NCI-H510A treated with DMSO at 0.1 percent for 48 hours (cell line): ENCODE measurements at places on chromosomes 4 and X.

DNA sequence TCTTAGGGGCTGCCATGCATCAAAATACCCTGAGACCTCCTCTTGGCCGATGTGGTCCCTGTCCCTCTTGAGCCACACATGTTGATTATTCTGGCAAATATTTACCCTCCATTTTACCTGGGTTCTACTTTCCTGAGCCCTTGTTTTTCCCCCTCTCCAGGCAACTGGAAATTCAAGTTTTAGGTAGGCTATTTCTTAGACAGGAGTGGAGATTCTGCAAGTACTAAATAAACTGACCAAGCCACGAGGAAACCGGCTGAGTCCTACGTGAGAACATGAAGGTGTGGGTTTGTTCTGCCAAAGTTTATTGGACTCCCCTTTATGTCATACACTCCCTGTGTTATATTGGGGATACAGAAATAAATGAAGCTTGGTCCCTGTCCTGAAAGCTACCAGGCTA, 88.1 kb downstream of the RTL5 start:
- peak; percentile 1 for DNase-seq

DNA sequence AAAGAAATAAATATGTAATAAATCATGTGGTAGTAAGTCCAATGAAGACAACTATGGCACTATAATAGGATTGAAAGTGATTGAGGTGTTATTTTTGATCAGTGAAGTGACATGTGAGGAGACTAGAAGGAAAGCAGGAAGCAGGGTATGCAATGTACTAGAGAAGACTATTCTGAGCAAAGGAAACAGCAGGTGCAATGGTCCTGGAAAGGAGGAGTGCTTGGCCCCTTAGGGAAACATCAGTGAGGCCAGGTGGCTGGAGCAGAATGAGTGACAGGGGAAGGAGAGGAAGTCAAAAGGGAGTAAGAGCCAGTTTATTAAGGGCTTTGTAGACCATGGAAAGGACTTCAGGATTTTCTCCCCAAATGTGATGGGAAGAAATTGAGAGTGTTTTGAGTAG, 207.6 kb upstream of the HCCS start:
- DNase-seq: peak; percentile 6

DNA sequence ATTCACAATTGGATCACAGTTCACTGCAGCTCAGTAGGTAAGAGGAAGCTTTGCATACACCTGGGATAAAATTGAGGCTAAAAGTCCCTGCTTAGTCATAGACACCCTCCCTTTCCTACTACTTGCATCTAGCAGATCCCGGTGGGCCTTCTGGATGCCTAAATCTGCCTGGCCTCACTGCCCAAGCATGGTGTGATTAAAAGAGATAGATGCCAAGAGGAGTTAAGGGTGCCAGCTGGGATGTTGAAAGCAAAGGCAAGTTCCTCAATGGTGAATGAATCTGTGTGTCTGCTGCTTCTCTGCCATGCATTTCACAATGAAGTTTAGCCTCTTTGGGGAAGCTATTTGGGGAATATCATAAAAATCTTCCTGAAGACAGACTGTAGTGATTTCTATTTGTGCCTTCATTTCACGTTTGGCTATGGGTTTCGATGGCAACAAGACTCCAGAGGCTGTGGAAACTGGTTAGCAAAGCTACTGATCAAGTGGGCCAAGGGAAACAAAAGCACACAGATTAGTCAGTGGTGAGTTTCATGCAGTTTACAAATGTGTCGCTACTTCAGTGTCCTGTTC, 534.0 kb downstream of the ANKRD50 start:
- no peak for DNase-seq

DNA sequence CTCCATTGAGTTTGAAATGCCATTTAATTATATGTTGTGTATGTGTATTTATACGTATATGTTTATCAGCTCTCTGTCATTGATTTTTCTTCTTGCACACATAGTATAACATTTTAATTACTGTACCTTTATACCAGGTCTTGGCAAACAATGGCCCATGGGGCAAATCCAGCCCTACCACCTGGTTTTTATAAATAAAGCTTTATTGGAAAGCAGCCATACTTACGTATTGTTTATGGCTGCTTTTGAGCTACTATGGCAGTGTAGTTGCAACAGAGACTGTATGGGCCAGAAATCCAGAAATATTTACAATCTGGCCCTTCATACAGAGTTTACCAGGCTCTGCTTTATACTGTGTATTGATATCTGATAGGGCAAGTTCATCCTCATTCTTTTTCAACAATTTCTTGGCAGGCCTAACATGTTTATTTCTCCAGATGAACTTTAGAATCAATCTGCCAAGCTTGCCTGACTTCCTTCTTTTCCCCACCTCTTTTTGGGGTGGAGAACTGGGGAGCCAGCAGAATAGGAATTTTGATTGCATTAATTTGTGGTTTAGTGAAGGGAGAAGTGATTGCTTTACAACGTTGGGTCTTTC, 15.8 kb downstream of the DCUN1D4 start:
- no peak for DNase-seq

- no peak for DNase-seq
These were observed 124.0 kb downstream of the KIT start for GRCh38 chr4:54781756-54782155.

DNA sequence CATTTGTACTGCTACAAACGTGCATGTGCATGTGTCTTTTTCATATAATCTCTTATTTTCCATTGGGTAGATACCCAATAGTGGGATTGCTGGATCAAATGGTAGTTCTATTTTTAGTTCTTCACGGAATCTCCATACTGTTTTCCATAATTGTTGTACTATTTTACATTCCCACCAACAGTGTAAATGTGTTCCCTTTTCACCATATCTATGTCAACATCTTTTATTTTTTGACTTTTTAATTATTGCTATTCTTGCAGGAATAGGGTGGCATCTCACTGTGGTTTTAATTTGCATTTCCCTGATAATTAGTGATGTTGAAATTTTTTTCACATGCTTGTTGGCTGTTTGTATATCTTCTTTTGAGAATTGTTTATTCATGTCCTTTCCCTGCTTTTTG, 59.3 kb upstream of the PACRGL start:
- no peak for DNase-seq

DNA sequence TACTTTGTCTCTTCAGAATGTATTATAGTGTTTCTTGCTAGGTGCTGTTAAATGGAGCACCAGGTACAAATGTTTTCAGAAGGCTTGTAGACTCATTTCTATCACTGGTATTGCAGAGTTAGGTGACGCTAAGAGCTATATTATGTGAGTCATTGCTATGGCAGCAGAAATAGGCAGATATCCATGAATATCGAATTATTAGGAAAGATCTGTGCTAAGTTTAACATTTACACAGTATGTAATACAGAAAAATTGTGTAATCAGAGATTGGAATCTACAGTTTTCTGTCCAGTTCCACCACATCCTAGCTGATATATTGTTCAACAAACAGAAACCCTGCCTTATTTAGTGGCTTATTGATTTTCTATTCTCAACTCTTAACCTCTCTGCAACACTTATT, 1025.5 kb downstream of the STIM2 start:
- no peak for DNase-seq

DNA sequence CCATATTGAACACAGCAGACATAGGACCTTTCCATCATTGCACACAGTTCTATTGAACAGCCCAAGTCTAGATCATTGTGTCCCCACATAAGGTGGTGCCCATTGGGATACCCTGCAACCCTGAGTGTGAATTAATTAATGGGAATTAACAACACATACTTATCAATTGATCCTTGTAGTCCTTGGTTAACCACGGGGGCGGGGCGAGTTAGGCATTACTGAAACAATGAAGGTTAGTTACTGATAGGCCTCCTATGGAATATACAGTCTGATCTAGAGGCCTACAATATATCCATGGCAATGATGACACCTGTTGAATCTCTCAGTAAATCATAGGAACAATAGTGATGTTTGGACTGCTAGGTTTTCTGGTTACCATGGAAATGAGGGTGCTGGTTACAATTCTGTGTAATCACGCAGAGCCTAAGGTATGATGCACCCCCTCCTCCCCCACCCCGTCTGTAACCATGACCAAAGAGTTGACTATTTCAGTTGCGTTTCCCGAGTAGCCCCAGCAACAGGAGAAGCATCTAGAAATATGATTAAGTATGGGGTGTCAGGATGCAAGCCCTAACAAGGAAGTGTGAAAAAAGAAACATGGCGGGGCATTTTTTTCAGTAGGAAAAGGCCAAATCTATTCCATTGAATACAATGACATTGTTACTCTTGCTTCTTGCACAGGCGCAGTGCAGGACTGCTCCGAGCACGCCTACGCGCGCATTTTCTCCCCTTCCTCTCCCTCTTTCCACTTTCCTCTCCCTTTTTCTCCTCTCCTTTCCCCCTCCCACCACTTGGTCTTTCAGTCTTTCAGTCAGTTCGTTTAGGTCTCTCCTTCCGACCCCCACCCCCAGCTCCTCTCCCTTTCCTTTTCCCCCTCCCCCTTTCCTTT, 677 bp upstream of the NONO start:
- peak; percentile 32 for DNase-seq

- peak; percentile 63 for DNase-seq
These were observed 16.2 kb downstream of the ZFYVE28 start for GRCh38 chr4:2402048-2402842.

- no peak for DNase-seq
These were observed 31.7 kb downstream of the RBBP7 start for GRCh38 chrX:16838202-16839066.

DNA sequence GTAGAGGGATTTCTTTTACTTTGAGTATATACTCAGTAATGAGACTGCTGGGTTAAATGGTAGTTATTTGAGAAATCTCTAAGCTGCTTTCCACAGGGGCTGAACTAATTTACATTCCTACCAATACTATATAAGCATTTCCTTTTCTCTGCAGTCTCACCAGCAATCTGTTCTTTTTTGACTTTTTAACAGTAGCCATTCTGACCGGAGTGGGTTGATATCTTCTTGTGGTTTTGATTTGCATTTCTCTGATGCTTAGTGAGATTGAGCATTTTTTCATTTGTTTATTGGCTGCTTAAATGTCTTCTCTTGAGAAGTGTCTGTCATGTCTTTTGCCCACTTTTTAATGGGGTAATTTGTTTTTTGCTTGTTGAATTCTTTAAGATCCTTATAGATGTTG, 43.3 kb downstream of the SPCS3 start:
- no peak for DNase-seq

- no peak for DNase-seq
These were observed 5.0 kb downstream of the MAP7D3 start for GRCh38 chrX:136246201-136246600.

GRCh38 chrX:149462849-149463248, 42.3 kb downstream of the IDS start:
- DNase-seq: no peak

GRCh38 chrX:36950495-36951253, 57.5 kb upstream of the FAM47C start:
- no peak for DNase-seq

- DNase-seq: no peak
These were observed 72.4 kb downstream of the APBB2 start for GRCh38 chr4:41141900-41142299.

GRCh38 chrX:154731881-154732280, 19.0 kb downstream of the GAB3 start:
- no peak for DNase-seq

- no peak for DNase-seq
These were observed 78.6 kb downstream of the PACRGL start for GRCh38 chr4:20778896-20779295.

GRCh38 chr4:54315561-54316538, 86.8 kb downstream of the PDGFRA start:
- DNase-seq: no peak

GRCh38 chr4:27327421-27328181, 467.0 kb downstream of the STIM2 start:
- DNase-seq: no peak

DNA sequence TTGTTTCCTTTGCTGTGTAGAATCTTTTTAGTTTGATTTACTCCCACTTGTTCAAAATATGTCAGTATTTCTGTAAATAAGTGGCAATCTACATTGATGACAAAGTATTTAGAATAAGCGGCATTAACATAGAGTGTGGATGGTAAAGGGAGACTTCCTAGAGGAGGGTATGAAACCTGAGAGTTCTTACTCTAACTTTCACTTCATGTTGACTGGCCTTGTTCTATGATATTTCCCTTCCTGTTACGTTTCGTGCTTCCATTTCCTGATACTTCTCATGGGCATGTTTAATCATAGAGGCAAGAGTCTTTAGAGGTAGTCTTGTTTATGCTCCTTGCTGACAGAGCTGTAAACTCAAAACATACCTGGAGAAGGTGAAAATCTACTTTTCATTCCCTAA, 408.9 kb downstream of the GLUD2 start:
- DNase-seq: peak; percentile 6

GRCh38 chr4:184819786-184820185, 6.0 kb downstream of the ACSL1 start:
- no peak for DNase-seq

DNA sequence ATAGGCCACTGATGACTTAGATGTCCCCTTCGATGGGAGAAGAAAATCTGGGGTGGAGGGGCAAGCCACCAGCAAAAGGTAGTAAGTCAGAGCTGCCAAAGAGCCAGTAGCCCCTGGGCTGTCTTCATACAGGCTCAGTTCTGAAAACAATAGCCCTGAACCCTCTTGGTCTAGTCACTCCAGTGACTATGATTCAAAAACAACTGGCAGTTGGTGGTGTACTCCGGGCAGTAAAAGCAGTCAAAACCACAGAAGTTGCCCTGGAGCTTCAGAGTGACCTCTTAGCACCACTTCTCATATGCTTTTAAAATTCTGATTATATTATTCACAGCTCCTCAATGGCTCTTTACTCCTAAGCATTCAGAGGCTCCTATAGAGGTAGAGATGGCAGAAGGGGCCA, 164.3 kb upstream of the MAMLD1 start:
- no peak for DNase-seq

- no peak for DNase-seq
These were observed 4.4 kb downstream of the GABRE start for GRCh38 chrX:151970027-151970426.

GRCh38 chr4:93396272-93396671, 432.3 kb upstream of the ATOH1 start:
- no peak for DNase-seq

- DNase-seq: no peak
These were observed 231.3 kb upstream of the CXXC4 start for GRCh38 chr4:104726002-104726401.

DNA sequence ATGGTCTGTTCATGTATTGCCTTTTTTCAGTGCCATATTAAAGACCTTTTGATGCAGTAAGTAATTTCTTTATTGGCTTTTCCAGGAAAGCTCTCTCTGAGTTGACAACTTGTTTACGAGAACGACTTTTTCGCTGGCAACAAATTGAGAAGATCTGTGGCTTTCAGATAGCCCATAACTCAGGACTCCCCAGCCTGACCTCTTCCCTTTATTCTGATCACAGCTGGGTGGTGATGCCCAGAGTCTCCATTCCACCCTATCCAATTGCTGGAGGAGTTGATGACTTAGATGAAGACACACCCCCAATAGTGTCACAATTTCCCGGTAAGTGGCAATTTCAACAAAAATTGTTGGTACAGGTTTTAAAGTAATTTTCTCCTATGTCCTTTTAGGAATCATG, 148.0 kb downstream of the STIM2 start:
- DNase-seq: no peak

DNA sequence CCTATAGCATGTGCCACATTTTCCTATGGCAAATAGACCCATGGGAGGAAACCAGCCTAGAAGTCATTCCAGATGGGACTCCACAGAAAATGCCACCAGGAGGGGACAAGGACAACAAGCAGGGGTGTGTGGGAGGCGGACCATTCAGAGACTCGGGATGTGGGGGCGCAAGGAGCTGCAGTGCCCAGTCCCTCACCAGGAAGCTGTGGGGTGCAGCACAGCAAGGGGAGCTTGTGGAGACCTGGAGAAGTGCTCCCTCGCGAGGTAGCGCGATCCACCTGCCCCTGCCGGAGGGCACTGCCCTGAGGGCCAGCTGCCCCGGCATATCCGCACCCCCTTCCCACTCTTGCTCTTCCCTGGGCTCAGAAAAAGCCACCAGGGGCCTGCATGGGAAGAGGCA, 45.5 kb upstream of the C4orf50 start:
- DNase-seq: no peak
